ENCODE measurements at places on chromosomes 3 and 15. TPM values are rescaled to one million over a fixed set of nuclear protein-coding genes. Genes with fewer than 3 reads are reported as not detected.

- no peaks in the 10 kb centered on the region for H3K36me3 ChIP-seq
- H3K4me1 ChIP-seq = peaks cover 36% of the 10 kb centered on the region
- H3K4me3 ChIP-seq = peak overlapping the region; percentile 97
Observed at GRCh38 chr3:48429317-48429959, 448 bp downstream of the PLXNB1 start.

GRCh38 chr15:75650908-75651809, 3.4 kb downstream of the SNX33 start:
- peaks cover 10% of the 10 kb centered on the region for H3K27me3 ChIP-seq
- no peak for DNase-seq
- peaks cover 45% of the 10 kb centered on the region for H3K4me1 ChIP-seq
- H3K36me3 ChIP-seq = no peaks in the 10 kb centered on the region
- H3K27ac ChIP-seq = no peak overlapping the region

- H3K27ac ChIP-seq = no peak overlapping the region
- no peak overlapping the region for H3K4me3 ChIP-seq
- no peaks in the 10 kb centered on the region for H3K4me1 ChIP-seq
- DNase-seq = no peak
Observed at GRCh38 chr3:188077160-188077799, 76.7 kb upstream of the LPP start.

DNA sequence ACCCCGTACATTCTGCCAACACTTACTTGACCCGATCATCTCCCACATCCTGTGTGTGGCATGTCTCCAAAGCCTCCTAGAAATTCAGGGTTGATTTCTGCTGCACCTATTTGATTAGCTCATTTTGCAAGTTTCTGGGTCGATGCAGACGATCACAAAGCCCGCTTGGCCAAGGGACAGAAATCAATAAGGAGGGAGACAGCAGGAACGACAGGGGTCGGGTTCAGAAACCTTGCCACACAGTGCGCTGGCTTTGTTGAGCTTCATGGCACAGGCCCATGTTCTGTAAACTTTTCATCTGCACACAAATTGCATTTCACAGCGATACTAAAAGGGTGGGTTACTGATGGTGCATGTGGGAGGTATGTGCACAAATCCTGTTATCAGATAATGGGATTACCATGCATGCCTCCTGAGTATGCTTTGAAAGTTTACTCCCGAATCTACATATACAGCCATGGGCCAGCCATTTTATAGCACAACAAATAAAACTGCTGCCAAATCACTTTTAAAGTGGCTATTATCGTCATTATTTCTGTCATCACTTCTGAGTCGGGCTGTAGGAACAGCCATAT, 95.9 kb upstream of the ATP11B start:
- DNase-seq = no peak
- peaks cover 6% of the 10 kb centered on the region for H3K4me1 ChIP-seq
- no peak overlapping the region for H3K27ac ChIP-seq
- H3K4me3 ChIP-seq = no peak overlapping the region

SPINK8 gene
- total RNA-seq = not detected

GRCh38 chr3:78666470-78666800, 1101.4 kb downstream of the ROBO1 start:
- H3K4me1 ChIP-seq = no peaks in the 10 kb centered on the region
- no peak for DNase-seq
- peaks cover 14% of the 10 kb centered on the region for H3K36me3 ChIP-seq
- H3K4me3 ChIP-seq = no peak overlapping the region
- no peaks in the 10 kb centered on the region for H3K27me3 ChIP-seq

GRCh38 chr3:52090131-52090932, 34.0 kb upstream of the DUSP7 start:
- H3K4me1 ChIP-seq = peaks cover 20% of the 10 kb centered on the region
- no peak overlapping the region for H3K27ac ChIP-seq
- no peak for DNase-seq
- H3K27me3 ChIP-seq = no peaks in the 10 kb centered on the region
- no peak overlapping the region for H3K4me3 ChIP-seq
- H3K36me3 ChIP-seq = no peaks in the 10 kb centered on the region

GRCh38 chr3:161744366-161744765, 247.8 kb downstream of the OTOL1 start:
- H3K4me3 ChIP-seq = no peak overlapping the region
- no peak overlapping the region for H3K27ac ChIP-seq
- no peaks in the 10 kb centered on the region for H3K4me1 ChIP-seq
- no peaks in the 10 kb centered on the region for H3K27me3 ChIP-seq
- H3K36me3 ChIP-seq = no peaks in the 10 kb centered on the region
- no peak for DNase-seq

GRCh38 chr3:55718521-55718921, 231.4 kb upstream of the WNT5A start:
- no peaks in the 10 kb centered on the region for H3K27me3 ChIP-seq
- DNase-seq = no peak
- no peak overlapping the region for H3K27ac ChIP-seq
- peaks cover 6% of the 10 kb centered on the region for H3K4me1 ChIP-seq

GRCh38 chr3:57060089-57060821, at the start of gene SPATA12:
SPATA12 (plus strand) TSS chr3:57060664; CDS start chr3:57073695, 13,031 bp downstream.
- no peak within 1 kb of the TSS for H3K4me3 ChIP-seq
- no peaks in the 10 kb centered on the region for H3K27me3 ChIP-seq
- no peaks in the 10 kb centered on the region for H3K36me3 ChIP-seq
- peak; percentile 72 for DNase-seq

STRIT1 gene
- total RNA-seq = not detected

GRCh38 chr15:89205991-89206585, 15.3 kb downstream of the RLBP1 start:
- no peak for DNase-seq
- H3K27me3 ChIP-seq = no peaks in the 10 kb centered on the region
- no peak overlapping the region for H3K27ac ChIP-seq
- H3K36me3 ChIP-seq = no peaks in the 10 kb centered on the region
- no peak overlapping the region for H3K4me3 ChIP-seq

ATP13A4 gene
- 0.32 TPM for total RNA-seq

GRCh38 chr3:134651347-134652041, 672 bp upstream of the KY start:
- peaks cover 100% of the 10 kb centered on the region for H3K27me3 ChIP-seq
- no peaks in the 10 kb centered on the region for H3K36me3 ChIP-seq
- H3K4me1 ChIP-seq = peaks cover 7% of the 10 kb centered on the region
- DNase-seq = peak; percentile 31
- H3K27ac ChIP-seq = no peak overlapping the region

DNA sequence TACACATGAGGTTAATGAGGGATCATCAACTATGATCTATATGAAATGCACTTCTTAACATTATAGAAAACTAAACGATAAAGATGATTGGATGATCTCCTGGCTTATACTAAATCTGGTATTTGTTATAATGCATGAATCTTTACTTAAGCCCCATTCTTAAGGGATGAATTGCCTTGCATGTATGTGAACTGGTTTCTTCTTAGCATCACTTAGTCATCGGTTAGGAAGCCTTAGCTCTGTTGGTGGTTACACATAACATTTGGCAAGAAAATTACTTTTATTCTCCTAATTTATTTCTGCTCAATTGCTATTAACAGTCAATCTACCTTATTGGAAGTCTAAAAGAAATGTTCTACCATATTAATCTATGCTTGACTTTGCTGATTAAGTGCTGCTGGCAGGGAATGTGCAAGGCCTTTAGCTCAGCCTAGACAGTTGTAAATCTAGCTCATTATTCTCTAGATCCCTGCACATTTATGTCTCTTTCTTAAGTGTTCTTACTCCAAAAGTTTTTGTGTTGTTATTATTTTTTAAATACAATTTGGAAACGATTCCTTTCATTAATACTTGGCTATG, 356.0 kb downstream of the ZPLD1 start:
- H3K36me3 ChIP-seq = no peaks in the 10 kb centered on the region
- no peak overlapping the region for H3K27ac ChIP-seq
- no peak overlapping the region for H3K4me3 ChIP-seq

DNA sequence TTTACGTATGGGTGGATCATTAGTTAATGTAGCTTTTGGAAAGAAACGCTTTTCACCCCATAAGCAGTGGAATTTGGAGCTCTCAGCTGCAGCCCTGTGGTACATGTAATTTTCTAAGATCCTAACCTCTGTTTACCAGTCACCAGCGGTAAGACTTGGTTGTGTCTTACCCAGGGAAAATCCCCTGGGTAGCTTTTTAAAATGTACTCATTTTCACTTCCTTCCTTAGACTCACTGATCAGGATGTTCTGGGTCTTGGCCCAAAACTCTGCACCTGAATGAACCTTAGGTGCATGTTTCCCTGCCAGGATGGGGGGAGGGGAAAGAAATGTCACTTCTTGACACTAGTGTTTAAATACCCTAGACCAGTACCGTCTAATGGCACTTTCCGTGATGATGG, 605.2 kb downstream of the MAGI1 start:
- H3K36me3 ChIP-seq = peaks cover 3% of the 10 kb centered on the region
- no peaks in the 10 kb centered on the region for H3K4me1 ChIP-seq
- H3K27me3 ChIP-seq = no peaks in the 10 kb centered on the region
- DNase-seq = no peak
- no peak overlapping the region for H3K27ac ChIP-seq

DNA sequence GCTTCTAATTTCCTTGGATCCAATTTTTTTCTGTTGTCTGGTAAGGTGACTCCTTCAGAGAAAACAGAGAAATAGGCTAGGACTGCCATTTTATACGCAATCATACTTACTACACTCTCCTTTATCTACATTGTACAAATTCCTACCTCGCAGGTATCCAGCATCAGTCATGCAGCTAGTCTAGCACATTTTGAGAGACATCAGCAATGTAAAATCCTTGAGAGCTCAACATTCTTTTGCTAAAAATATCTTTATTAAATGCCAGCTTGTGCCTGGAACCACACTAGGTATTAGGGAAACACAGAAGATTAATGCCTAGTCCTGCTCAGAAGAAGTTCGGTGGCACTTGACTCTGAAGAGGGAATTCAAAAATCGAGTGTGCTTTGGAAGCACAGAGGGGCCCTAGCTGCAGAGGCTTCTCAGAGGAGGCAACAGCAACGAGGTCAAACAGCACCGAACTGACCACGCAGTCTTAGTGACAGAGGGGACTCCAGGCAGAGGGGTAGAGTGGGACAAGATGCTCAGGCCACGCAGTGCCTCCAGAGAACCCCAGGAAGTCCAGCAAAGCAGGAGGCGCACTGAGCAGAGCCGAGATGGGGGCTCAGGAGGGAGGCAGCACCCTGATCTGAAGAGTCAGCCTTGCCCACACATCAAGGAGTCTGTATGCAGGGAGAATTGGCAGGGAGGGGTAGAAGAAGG, 3.5 kb downstream of the FAM174B start:
- no peak overlapping the region for H3K27ac ChIP-seq
- no peaks in the 10 kb centered on the region for H3K36me3 ChIP-seq
- no peak overlapping the region for H3K4me3 ChIP-seq
- H3K27me3 ChIP-seq = no peaks in the 10 kb centered on the region
- no peak for DNase-seq

- H3K36me3 ChIP-seq = no peaks in the 10 kb centered on the region
- no peaks in the 10 kb centered on the region for H3K27me3 ChIP-seq
- peaks cover 4% of the 10 kb centered on the region for H3K4me1 ChIP-seq
- H3K4me3 ChIP-seq = no peak overlapping the region
- H3K27ac ChIP-seq = no peak overlapping the region
- no peak for DNase-seq
Observed at GRCh38 chr3:69511361-69511760, 125.5 kb upstream of the FRMD4B start.

- no peaks in the 10 kb centered on the region for H3K4me1 ChIP-seq
- no peak for DNase-seq
- no peaks in the 10 kb centered on the region for H3K27me3 ChIP-seq
- H3K4me3 ChIP-seq = no peak overlapping the region
Observed at GRCh38 chr15:27278761-27279160, 307.8 kb downstream of the GABRG3 start.

CIB2 gene
- total RNA-seq = 52.0 TPM

EPHA3 gene
- total RNA-seq = 0.36 TPM

DNA sequence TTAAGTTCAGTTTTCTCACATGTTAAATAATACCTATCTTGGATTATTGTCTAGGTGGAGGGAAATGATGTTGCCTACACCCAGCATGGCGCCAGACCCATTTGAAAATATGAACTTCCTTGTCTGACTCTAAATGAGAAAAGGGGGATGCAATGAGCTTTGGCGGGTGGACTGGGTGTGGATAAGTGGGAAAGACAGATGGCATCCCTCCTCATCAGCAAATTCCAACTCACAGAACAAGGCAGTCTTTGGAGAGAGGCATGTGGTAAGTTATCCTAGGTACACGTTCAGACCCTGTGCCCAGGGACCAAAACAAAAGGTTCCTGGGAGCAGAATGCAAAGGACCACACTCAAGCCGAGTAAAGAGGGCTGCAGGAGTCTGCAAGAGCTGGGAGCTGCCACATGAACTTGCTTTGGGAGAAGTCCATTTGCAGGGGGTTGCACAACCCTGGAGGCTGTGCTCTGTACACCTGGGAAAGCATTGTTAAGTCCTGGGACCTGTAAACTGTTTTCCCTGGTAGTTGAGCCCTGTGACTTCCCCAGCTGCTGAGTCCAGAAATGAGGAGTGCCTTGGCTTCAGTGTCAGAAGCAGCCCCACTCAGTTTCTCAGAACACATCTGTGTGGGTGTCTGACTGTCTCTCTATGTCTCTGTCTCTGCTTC, 102.3 kb upstream of the TPM1 start:
- H3K27me3 ChIP-seq = no peaks in the 10 kb centered on the region
- H3K36me3 ChIP-seq = no peaks in the 10 kb centered on the region
- no peak overlapping the region for H3K27ac ChIP-seq
- no peak for DNase-seq
- H3K4me3 ChIP-seq = no peak overlapping the region
- H3K4me1 ChIP-seq = no peaks in the 10 kb centered on the region

GRCh38 chr3:30146978-30147377, 459.4 kb upstream of the TGFBR2 start:
- H3K36me3 ChIP-seq = no peaks in the 10 kb centered on the region
- H3K27ac ChIP-seq = no peak overlapping the region
- no peak overlapping the region for H3K4me3 ChIP-seq
- no peaks in the 10 kb centered on the region for H3K27me3 ChIP-seq
- DNase-seq = peak; percentile 35
- peaks cover 10% of the 10 kb centered on the region for H3K4me1 ChIP-seq

- no peak overlapping the region for H3K4me3 ChIP-seq
- H3K36me3 ChIP-seq = no peaks in the 10 kb centered on the region
- no peak overlapping the region for H3K27ac ChIP-seq
- no peaks in the 10 kb centered on the region for H3K27me3 ChIP-seq
Observed at GRCh38 chr3:185712337-185712736, 112.5 kb downstream of the IGF2BP2 start.

DNA sequence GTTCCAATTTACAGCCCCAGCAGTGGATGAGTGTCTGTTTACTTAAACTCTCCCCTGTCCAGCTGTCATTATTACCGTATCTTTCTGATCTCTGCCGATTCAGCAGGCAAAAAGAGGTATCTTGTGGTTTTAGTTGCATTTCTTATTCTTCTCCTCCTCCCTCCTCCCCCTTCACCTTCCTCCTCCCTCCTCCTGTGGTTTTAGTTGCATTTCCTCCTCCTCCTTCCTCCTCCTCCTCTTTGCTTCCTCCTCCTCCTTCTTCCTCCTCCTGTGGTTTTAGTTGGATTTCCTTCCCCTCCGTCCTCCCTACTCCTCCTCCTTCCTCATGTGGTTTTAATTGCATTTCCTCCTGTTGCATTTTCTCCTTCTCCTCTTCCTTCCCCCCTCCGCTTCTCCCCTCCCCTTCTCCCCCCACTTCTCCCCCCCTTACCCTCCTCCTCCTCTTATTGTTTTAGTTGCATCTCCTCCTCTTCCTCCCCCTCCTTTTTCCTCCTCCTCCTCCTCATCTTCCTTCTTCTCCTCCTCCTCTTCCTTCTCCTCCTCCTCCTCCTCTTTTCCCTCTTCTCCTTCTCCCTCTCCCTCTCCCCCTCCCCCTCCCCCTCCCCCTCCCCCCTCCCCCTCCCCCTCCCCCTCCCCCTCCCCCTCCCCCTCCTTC, 25.3 kb upstream of the VPS33B start:
- no peaks in the 10 kb centered on the region for H3K4me1 ChIP-seq
- peaks cover 14% of the 10 kb centered on the region for H3K27me3 ChIP-seq
- no peak for DNase-seq
- H3K4me3 ChIP-seq = no peak overlapping the region
